Progenitor cell of endocrine pancreas (in vitro differentiated cells): ENCODE measurements at places on chromosomes 1 and 21.

DNA sequence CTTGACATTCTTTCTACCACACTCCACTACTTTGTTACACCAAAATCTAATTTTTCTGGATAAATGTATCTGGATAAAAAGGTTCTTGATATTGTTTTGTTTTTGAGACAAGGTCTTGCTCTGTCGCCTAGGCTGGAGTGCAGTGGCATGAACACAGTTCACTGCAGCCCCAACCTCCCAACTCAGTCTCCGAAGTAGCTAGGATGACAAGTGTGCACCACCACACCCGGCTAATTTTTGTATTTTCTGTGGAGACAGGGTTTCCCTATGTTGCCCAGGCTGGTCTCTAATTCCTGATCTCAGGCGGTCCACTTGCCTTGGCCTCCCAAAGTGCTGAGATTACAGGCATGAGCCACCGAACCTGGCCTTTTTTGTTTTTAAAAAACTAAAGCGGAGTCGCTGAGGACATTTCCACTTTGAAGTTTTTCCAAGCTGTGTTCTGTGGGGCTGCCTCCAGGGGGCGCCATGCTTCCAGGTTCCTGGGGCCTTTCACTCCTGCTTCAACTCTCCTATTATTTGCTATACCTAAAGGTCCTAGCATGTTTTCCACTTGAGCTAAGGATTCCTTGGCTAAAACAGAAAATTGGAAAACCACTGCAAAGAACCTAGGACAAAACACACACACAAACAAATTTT lies 14.1 kb upstream of the NCMAP start:
- DNase-seq, result no peak

DNA sequence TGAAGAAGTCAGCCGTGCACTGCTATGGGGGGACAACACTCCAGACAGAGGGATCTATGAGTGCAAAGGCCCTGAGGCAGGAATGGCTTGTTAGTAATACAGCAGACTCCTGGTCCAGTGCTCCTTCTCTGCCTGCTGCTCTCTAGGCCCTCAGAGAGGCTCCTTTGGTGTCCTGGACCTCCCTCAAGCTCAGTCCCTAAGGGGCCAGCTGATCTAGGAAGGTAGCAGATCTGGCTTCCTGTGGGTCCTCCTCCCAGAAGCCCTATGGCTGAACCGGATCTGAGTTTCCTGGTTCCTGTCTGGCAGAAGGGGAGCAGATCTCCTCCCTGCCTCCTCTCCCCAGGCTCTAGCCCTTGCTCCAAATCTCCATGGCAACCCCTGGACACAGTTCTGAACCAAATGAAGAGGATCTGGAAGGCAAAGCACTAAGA lies at the start of gene LDLRAD2:
LDLRAD2 (plus strand) TSS at position 391 of the 431 bp plus-strand sequence. CDS start 187 bp downstream, outside the sequence.
- no peak for DNase-seq

DNA sequence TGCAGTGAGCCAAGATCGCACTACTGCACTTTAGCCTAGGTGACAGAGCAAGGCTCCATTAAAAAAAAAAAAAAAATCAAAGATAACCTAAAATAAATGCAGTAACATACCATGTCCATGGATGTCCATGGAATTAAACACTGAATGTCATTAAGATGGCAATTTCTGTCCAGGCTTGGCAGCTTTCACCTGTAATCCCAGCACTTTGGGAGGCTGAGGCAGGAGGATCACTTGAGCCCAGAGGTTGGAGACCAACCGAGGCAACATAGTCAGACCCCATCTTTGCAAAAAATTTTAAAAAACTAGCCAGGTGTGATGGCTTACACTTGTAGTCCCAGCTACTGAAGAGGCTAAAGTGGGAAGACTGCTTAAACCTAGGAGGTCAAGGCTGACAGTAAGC lies 100.1 kb downstream of the RUSC1 start:
- no peak for DNase-seq

- no peak for DNase-seq
These were observed 71.3 kb downstream of the TOR3A start for GRCh38 chr1:179153217-179153616.

- DNase-seq, result no peak
These were observed 369.1 kb downstream of the SIPA1L2 start for GRCh38 chr1:232260861-232261260.
